NCI-H524 (cell line): ENCODE measurements at places on chromosomes 6 and 20.

DNA sequence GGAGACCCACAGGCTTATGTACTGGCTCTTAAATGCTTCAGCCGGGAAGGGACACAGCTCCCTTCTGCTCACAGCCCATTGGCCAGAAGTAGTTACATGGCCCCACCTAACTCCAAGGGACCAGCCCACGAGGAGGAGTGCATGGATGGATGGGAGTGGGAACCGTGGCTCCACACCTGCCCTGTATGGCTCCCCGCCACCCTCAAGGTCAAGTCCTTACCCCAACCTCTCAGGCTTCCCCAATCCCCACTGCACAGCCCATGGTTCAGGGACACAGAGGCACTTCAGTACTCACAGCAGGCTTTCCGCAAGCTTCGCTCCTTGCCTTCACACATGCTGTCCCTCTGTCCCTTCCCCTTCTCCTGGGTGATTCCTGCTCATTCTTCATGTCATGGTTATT is 137.9 kb upstream of the KCNG1 start:
- DNase-seq: no peak

- DNase-seq: no peak
These were observed 706.5 kb upstream of the MAN1A1 start for GRCh38 chr6:120056085-120056484.

GRCh38 chr6:113645986-113646385 is 211.2 kb upstream of the MARCKS start:
- DNase-seq: no peak

DNA sequence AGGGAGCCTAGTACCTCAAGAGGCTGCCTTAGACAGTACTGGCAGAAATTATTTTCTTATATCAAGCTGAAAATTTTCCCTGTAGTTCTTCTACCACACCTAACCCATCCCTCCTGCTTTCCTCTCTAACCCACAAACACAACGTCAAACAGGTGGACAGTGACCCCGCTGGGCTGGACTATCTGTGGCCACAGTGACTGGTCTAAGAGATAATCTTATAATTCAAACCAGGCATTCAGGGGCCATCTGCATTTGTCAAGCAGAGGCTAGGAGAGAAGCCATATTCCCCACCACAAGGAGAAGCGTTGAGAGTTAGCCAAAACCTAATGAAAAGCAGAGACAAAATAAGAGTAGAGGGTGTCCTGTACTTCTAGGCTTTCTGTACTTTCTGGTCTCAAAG is 8.2 kb downstream of the HDDC2 start:
- DNase-seq: no peak

DNA sequence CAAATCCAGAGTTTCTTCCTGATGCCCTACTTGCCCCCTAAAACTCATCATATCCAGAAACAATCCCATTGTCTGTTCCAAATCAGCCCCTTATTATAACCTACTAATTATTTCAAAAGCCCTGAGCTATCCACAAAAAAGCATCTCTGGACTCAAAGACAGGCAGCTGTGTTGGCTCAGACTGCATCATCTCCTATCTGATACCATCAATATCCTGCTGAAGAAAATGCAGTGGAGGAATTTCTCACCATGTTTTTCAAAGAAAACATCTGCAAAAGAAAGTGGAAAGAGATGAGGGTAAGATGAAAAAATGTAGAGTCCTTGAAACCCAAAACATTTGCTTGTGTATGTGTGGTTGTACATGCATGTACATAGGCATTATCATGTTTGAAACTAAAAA is 153.0 kb upstream of the DEFB112 start:
- no peak for DNase-seq

DNA sequence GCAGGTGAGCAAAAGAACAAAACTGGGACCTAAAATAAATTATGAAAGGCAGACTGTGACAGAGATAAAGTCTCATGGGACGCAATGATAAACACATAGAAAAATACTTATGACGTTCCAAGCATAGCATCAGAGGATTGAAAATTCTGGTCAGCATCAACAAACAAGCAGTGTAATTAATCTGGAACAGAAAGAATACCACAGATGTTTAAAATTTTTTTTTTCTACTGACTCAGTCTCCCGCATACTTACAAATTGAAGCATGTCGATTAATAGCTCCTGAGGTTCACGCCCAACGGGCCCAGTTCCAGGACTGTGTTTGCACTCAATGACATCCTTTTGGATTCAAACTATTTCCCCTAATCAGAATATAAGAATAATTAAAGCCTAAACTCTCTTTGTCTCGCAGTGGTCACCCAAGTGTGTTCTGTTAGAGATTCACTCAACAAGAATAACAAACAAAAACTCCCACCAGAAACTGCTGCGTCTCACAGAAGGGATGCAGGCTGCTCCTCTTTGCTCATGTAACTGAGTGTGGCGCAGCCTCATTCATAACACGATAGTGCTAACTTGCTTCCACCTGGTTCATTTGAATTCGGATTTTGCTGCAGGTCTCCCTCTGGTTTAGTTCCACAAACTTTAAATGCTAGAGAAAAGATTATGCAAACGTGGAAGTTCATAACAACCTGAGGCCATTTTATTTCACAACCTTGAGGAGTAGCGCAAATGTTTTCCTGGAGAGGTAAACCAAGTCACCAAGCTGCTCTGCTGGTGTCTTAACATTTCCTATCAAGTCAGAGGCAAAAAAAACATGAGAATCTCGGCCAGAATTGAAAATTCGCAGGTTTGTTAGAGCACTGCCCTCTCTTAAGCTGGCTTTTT is 69.0 kb upstream of the CITED2 start:
- DNase-seq: no peak

DNA sequence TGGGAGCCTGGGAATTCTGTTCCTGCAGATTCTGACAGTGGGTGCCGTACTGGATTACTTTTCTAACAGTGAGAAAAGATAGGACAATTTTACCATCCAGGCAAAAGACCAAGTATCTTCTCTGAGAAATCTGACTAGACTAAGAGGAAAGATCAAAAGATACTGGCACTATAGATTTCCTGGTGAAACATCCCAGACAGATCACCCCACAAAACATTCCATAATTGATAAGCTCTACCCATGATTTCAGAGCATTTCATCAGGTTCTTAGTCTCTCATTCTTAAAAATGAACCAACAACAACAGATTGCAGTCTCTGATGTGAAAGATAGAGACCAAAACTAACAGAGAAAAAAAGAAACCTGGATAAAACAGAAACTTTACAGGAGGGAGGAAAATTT is 13.6 kb upstream of the UBR2 start:
- no peak for DNase-seq

- peak; percentile 11 for DNase-seq
These were observed 49.6 kb upstream of the DSN1 start for GRCh38 chr20:36823121-36823520.

- peak; percentile 13 for DNase-seq
These were observed 28.1 kb downstream of the ROS1 start for GRCh38 chr6:117397536-117398227.

DNA sequence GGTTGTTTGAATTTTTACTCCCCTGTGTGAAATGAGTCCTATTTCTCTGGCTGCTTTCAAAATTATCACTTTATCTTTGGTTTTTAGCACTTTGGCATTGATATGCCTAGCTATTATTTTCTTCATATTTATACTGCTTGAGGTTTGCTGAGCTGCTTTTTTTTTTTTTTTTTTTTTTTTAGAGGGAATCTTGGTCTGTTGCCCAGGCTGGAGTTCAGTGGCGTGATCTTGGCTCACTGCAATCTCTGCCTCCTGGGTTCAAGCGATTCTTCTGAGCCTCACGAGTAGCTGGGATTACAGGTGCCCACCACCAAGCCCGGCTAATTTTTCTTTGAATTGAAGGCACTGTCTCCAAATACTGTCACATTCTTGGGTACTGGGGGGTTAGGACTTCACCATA is 40.6 kb downstream of the STXBP5 start:
- no peak for DNase-seq

- DNase-seq: no peak
These were observed 18.7 kb downstream of the MOCS3 start for GRCh38 chr20:50977066-50978021.

GRCh38 chr6:38974389-38975151 is 74.0 kb upstream of the GLP1R start:
- DNase-seq: no peak

GRCh38 chr20:53255102-53255710 is 283.0 kb downstream of the TSHZ2 start:
- no peak for DNase-seq

DNA sequence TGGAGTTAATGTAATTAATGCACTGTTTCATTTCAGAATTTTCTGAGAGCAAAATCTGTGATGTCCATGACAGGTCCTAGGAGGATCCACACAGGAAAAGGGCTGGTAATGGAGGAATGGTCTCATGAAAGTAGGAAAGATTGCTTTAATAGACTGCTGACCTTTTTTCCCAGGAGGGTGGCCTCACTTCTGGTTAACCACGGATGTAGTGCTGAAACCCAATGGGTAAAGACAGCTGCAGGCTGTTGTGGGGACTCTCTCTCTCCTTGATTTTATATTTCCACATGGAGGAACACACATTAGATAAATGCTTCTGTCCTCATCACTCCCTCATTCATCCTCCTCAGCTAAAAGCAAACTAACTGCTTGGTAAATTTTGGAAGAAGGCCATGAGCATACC is 23.6 kb upstream of the RIPOR2 start:
- DNase-seq: no peak

DNA sequence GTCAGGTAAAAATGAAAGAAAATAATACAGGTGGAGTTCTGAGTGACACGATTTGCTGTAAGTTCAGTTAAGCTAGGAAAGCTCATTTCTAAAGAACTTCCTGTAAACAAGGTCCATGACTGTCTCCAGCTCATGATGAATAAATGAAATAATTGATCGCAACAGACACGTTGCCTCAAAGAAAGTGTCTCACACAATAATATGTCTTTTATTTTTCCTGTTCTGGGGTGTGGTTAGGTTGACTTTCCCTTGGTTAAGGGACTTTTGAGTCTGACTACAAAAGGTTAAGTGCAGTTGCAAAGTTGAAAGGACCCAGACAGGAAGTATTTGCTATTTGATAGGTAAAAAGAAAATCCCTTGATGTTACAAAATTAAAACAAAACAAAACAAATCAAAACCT is 304.2 kb upstream of the PRDM1 start:
- DNase-seq: no peak

GRCh38 chr6:28160233-28160632 is 18.6 kb downstream of the ZKSCAN8 start:
- no peak for DNase-seq

DNA sequence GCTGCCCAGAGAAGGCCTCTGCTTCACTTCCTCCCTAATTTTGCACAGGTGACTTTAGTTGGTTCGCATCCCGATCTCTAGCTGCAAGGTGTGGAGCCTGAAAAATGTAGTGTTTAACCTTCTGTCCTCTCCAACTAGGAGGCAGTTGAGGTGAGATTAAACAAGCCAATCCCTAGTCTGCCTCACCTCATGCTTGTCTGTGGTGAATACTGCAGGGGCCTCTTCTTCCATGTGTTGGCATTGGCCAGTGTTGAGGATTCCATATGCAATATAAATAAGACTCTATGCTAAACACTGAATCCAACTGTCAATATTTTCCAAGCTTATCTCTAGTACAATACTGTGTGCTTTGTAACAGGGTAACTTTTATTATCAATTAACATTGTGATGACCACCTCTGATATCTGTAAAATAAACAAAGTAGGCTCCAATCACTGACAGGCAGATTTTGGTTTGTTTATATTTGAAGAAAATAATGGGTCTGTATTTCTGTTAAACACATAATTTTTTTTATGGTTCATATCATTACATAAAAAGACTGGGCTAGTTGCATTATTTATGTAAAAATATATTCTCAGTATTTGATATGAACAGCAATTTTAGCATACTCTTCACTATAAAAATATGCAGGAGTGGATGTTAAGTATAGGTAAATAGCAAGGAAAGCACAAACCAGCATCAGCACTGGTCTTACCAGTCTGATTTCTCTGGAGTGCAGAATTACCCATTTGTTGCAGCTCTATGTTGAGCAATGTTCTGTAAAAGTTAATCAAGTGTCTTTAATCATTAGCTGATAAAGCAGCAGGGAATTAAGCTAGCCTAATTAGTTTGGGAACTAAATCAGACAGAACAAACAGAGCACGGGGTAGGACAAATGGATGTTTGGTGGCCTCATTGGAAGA is 74.0 kb downstream of the ANKRD6 start:
- no peak for DNase-seq
